Stimulated activated CD8-positive, alpha-beta memory T cell treated with anti-CD3 and anti-CD28 coated beads, Interleukin-7, amount 100 ng/mL, for 1 hour (primary cell): ENCODE measurements at places on chromosomes 6 and 20.
A peak's percentile ranks its signal among the peaks of the same experiment; 100 is the strongest.

DNA sequence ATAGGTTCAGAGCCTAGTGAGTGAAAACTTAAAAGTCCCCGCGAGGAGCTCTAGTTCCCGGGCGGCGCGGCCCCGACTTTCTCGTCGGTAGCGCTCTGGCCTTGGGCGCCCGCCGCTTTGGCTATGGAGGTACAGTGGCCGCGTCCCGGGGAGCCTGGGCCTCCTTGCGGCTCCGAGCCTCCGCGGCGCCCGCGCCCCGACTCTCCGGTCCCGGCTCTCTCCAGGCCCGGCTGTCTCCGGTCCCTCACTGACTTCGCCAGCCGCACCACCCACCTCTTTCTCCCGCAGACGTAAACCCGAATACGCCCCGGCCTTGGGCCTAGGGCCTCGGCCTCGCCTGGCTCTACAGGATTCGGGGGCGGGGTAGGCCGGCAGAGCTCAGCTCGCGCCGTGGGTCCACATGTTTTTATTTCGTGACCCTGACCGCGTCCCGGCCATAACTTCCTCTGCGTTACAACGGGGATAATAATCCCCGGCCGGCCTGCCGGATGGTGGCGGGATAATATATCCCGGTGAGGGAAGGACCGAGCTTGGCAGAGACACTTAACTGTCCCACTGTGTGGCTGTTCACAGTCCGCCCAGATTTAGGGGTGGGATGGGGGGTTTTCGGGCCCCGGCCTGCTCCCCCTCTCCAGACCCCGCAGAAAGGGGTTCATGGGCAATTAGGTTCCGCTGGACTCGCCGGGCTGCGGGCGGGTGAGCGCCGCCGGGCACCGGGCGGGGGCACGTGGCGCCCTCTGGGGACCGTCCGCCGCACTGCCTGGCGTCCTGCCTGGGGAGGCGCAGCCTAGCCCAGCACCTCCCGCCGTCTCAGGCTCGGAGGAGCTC, 10.0 kb upstream of the TBX18 start:
- no peak for DNase-seq

DNA sequence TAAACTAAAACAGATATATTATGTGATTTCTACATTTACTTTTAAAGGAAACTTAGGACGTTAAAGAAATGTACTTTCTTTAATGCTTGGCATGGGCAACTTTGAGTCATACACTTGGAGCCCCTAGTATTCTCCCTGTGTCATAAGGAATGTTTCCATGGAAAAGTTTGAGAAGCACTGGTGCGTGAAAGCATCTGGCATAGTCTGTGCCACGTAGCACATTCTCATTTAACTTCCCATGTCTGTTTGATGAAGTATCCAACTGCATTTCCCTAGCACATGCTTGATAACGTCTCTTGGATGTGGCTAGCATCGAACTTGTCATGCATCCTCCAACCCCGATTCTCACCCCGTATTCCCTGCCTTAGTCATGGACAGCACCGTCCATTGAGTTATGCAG, 172.0 kb downstream of the TBC1D7 start:
- DNase-seq, result no peak

GRCh38 chr6:7489376-7489775, 52.1 kb upstream of the DSP start:
- no peak for DNase-seq

DNA sequence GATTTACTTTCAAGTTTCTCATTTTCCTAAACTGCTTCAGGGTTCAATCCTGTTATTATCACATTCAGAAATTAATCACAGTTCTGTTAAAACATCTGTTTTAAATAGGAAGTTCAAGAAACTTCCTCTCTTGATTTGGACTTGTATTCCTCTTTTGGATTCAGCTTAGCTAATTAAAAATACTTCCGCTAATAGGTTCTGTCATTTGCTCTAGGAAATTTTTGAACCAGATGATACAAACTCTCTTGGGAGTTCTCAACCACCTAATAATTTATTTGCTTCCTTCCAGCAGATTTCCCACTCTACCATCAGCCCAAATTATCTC, 15.9 kb upstream of the TMEM30A start:
- no peak for DNase-seq

GRCh38 chr20:38165089-38165965, at the start of gene TGM2:
Gene TGM2 (minus strand): TSS chr20:38165270. CDS start chr20:38165198, 72 bp downstream.
- DNase-seq, result no peak

GRCh38 chr6:163994566-163994965, 580.0 kb downstream of the QKI start:
- DNase-seq, result no peak

DNA sequence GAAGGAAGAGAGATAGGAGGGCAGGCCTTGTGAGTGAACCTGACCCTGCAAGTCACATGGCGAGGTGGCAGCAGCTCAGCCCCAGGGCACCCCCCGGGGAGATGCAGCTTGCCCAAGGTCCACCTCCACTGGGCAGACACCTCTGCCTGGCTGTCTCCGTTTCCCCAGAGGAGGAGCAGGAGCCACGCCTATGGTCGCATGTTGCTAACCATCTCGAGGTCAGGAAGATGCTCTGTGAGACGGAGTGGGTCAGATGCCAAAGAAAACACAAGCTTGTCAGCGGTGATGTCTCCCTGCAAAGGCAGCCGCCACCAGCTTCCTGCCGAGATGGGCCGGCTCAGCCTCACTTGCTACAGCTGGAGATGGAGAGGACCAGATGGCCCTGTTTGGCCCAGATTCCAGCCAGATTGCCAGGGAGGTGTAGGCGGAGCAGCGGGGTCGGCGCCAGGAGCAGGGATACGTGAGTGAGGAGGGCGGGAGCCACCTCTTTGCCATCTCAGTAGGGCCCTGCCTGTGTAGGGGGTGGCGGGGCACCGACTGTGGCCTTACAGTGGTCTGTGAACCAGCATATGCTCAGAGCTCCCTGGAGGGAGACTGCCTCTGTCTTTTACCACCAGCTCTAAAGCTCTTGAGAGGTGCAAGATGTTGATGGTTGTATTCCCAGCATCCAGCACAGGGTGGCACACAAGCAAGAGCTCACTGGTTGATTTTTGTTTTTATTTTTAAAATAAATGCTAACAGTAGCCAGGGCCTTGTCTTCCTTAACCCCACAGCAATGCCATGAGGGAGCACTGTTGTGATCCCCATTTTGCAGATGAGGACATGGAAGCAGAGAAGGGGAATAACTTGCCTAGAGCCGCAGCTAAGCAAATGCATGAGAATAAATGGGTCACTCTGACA, 42.9 kb upstream of the FAM83D start:
- DNase-seq, result no peak

DNA sequence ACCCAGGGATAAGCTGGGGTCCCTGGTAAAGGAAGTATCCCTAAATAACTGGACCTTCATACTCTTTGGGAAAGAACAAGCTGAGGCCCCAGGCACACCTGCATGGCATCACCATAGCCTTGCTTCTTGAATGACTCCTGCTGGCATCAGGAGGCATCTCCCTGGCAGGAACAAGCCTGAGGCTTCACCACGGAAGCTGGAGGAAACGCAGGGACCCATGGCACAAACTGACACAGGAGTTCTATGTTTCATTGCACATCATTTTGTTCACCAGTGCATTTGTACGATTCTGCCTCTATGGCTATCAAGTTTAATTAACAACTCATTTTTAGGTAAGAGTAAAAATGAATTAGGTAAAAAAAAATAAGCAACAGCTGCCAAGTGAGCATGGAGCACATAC, 619 bp upstream of the PDE7B start:
- DNase-seq, result no peak

- no peak for DNase-seq
These were observed 391.9 kb downstream of the CD109 start for GRCh38 chr6:74087899-74088298.

- no peak for DNase-seq
These were observed 201.6 kb upstream of the CDH4 start for GRCh38 chr20:61050336-61050890.

DNA sequence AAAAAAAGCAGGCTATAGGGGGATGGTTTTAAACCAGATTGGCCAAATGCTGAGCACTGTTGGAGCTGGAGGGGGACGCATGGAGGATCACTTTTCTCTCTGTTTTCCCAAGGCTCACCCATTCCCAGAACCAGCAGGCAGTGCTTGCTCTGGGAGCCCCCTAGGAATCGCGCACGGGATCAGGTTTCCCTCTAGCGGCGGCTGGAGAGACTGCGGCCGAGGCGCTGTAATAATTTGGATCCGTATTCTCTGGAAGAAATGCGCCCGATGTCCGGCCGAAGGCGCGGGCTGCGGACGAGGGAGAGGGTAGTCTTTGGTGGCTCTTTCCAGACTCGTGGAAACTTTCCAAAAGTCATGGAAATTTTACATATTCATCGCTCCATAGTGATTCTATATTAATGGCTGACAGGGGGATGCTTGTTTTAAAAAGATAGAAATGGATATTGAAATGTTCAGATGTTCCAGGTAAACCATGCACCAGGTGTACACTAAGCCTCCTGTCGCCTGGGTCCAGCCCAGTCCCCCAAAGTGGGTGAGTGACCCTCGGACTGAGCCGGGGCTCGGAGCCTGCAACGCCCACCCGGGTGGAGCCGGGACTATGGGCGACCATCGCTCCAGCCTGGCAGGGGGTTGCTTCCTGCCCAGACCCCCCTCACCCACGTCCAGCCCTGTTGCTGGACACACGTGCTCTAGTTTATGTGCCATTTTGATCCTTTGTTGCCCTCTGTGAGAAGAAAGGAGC, 78.7 kb upstream of the PHACTR3 start:
- DNase-seq, result no peak

DNA sequence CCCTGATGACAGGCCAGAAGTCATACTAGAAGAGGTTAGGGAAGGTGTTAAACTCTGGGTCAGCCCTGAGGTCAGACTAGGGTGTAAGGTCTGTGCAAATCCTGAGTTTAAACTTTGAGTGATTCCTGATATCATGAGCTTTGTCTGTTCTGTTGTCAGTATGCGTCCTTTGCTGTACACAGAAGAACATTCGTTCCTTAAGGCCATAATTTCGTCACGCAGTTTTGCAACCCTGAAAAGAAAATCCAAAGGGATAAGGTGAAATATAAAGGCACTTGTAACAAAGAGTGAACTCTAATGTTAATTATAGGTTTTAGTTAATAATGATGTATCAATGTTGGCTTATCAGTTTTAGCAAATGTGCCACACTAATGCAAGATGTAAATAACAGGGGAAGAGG, 2.3 kb downstream of the DST start:
- no peak for DNase-seq

DNA sequence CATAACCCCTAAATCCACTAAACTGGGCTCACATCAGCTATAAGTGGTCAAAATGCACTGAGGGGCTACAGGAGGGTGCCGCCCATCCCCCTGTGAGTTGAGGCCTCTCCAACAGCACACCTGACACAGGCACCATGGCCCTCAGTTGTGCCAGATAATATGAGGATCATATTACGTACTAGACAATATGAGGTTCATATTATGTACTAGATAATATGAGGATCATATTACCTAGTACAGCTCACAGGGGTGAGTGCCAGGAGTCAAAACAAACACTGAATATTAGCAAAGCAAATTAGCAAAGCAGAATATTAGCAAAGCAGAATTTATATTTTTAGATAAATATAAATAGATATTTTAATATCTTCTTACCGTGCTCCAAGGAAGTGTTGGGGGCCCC, 35.3 kb downstream of the CD24 start:
- no peak for DNase-seq

DNA sequence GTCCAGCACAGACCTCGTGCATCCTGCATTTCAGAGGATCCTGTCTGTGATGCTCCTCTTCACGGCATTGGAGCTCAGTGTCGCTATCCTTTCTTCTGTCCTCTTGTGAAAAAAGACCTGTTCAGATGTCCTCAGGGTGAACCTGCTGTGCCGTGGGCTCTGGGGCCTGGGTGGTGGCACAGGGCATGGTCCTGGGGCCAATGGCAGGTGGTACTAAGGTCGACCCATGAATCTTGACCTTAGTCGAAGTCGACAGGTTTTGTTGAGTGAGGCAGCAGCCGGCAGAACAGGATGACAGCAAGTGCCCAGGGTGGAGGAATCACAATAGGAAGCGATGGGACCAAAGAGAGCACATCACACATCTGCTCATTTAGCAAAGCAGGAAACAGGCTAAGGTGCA, 22.0 kb upstream of the MAS1L start:
- DNase-seq, result no peak

DNA sequence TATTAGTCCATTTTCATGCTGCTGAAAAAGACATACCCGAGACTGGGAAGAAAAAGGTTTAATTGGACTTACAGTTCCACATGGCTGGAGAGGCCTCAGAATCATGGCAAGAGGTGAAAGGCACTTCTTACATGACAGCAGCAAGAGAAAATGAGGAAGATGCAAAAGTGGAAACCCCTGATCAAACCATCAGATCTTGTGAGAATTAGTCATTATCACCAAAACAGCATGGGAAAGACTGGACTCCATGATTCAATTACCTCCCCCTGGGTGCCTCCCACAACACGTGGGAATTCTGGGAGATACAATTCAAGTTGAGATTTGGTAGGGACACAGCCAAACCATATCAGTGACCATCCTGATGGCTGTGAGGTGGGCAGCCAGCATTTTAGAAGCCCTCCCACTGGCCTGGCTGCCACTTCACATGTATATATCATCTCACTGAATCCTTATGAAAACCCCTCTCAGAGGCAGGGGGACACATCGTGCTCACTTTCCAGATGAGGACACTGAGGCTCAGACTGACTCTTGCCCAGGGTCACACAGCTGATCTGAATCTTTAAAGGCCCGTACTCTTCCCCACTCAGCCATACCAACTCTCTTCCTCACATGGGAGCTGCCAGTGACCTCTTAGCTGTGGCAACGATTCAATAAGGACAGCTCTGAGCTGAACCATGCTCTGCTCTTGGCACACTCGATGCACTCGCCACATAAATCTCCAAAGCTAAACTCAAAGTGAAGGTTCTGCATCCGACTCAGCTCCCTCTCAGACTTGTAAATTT, 25.7 kb downstream of the BMP7 start:
- DNase-seq, result no peak

DNA sequence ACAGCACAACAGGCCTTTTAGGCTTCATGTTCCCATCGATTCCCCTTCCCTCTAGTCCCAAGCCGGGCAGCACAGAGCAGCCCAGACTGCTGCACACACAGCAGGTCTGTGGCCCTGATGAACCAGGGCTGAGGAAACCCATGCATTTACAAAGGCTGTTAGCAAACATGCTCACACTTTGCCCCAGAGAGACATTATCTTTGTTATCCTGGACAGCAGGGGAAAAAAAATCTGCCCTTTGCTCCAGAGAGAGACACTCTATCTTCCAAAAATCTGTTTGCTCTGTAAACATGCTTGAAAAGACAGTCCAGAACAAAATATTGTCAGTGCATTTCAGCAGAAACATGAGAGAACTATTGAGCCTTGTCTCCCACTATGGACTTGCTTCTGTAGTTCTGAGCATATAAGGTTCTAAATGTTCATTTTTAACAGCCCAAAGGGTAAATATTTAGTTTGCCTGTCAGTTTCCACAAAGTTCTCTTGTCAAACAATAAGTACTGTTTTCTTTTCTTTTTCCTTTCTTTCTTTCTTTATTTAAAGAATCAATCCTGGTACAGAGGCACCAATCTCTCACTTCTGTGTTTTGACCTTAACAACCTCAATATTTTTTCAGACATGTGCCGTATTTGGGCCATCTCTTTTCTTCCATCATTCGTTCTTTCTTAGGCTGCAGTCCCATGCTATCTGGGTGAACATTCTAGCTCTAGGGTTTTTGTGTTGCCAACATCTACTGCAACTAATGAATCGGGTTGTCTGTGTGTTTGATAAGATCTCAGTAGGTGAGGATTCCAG, 468.0 kb downstream of the EPM2A start:
- no peak for DNase-seq

- DNase-seq, result peak; percentile 45
These were observed 2.0 kb downstream of the CEBPB start for GRCh38 chr20:50192364-50193198.

GRCh38 chr20:46635514-46636136, 15.6 kb downstream of the SLC13A3 start:
- DNase-seq, result no peak

- DNase-seq, result no peak
These were observed 405.5 kb upstream of the SULF2 start for GRCh38 chr20:48190757-48191156.
